Putamen (tissue), 1 donor: ENCODE measurements at places on chromosomes 13 and 19.

DNA sequence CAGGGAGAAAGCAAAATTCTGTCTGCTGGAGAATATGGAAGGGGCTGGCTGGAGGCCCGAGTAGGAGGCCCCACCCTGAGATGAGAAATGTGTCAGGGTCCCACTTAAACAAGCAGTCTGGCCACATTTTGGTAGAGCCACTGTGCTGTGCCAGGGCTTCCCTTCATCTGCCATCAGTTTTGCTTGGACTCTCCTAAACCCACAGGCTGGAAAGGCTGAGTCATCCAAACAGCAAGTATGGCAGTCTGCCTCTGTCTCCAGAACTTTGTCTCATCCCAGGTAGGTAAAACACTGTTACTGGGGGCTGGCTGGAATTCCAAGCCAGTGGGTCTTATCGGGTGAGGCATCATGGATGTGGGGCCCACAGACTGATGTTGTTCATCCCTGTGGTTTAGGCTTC lies 1390.6 kb downstream of the UQCRFS1 start:
- no peak for DNase-seq

- DNase-seq, result no peak
These were observed 37.4 kb downstream of the ERICH4 start for GRCh38 chr19:41480336-41480735.

- DNase-seq, result peak; percentile 87
These were observed 1.8 kb upstream of the SPRY2 start for GRCh38 chr13:80342471-80343371.

GRCh38 chr19:16467581-16467980 lies 4.2 kb downstream of the EPS15L1 start:
- DNase-seq, result no peak

- peak; percentile 84 for DNase-seq
These were observed 54.0 kb downstream of the GNG7 start for GRCh38 chr19:2648528-2648937.
